A549 treated with AZD2906 at 1 μM for 4 hours (cell line): ENCODE measurements at places on chromosomes 2 and 18. TPM values are rescaled to one million over a fixed set of nuclear protein-coding genes. Genes with fewer than 3 reads are reported as not detected.

The VWC2L gene
- not detected in 5 replicates for total RNA-seq

The ACOXL gene
- not detected in 5 replicates for total RNA-seq

The RGPD3 gene
- 0.07 to 0.18 TPM (median 0.16 TPM) in 5 replicates for total RNA-seq

The STPG4 gene
- total RNA-seq = 0.03 to 0.07 TPM in 2 of 5 replicates, not detected in the others

The COL5A2 gene
- total RNA-seq = 45.3 to 79.4 TPM (median 67.0 TPM) in 5 replicates

The ST6GAL2 gene
- 9.5 to 16.9 TPM (median 13.1 TPM) in 5 replicates for total RNA-seq

The SLC40A1 gene
- 1.7 to 2.2 TPM (median 1.9 TPM) in 5 replicates for total RNA-seq

The PDE11A gene
- 0.24 to 0.50 TPM (median 0.38 TPM) in 5 replicates for total RNA-seq

The ANTXR1 gene
- total RNA-seq = 94.7 to 152 TPM (median 122 TPM) in 5 replicates

The CLASP1 gene
- 17.5 to 22.6 TPM (median 20.0 TPM) in 5 replicates for total RNA-seq

The GPBAR1 gene
- 0.24 to 0.54 TPM (median 0.40 TPM) in 5 replicates for total RNA-seq

The SRD5A2 gene
- total RNA-seq = 0.02 TPM in 4 of 5 replicates, not detected in the other

The MYCN gene
- 0.03 TPM in 3 of 5 replicates, not detected in the others for total RNA-seq

The DNAH6 gene
- total RNA-seq = 0.02 to 0.08 TPM (median 0.02 TPM) in 5 replicates

The SH3RF3 gene
- 0.47 to 0.71 TPM (median 0.66 TPM) in 5 replicates for total RNA-seq

The FEV gene
- not detected in 5 replicates for total RNA-seq

The CPS1 gene
- total RNA-seq = 10.9 to 16.3 TPM (median 14.8 TPM) in 5 replicates

The PAIP2B gene
- 0.20 to 0.27 TPM (median 0.23 TPM) in 5 replicates for total RNA-seq

The GPR35 gene
- 0.24 to 1.1 TPM (median 0.77 TPM) in 5 replicates for total RNA-seq

The TRABD2A gene
- total RNA-seq = 10.5 to 15.5 TPM (median 13.2 TPM) in 5 replicates

The DSG3 gene
- total RNA-seq = 0.01 to 0.02 TPM (median 0.02 TPM) in 5 replicates

The RAX gene
- 0.01 TPM in 1 of 5 replicates, not detected in the others for total RNA-seq

The B4GALT6 gene
- total RNA-seq = 4.1 to 7.4 TPM (median 5.4 TPM) in 5 replicates

The TMEM182 gene
- total RNA-seq = 3.2 to 5.6 TPM (median 4.1 TPM) in 5 replicates

The MEP1B gene
- 0.04 to 0.10 TPM (median 0.05 TPM) in 5 replicates for total RNA-seq

The NT5C1B gene
- not detected in 5 replicates for total RNA-seq

The RPS27A gene
- total RNA-seq = 2,627 to 2,940 TPM (median 2,670 TPM) in 5 replicates

The CPSF3 gene
- total RNA-seq = 46.5 to 61.0 TPM (median 50.3 TPM) in 5 replicates

The SERPINB2 gene
- 0.05 to 0.09 TPM (median 0.05 TPM) in 3 of 5 replicates, not detected in the others for total RNA-seq
